Bone marrow (tissue), 2 donors: ENCODE measurements at places on chromosomes 12 and 14.

DNA sequence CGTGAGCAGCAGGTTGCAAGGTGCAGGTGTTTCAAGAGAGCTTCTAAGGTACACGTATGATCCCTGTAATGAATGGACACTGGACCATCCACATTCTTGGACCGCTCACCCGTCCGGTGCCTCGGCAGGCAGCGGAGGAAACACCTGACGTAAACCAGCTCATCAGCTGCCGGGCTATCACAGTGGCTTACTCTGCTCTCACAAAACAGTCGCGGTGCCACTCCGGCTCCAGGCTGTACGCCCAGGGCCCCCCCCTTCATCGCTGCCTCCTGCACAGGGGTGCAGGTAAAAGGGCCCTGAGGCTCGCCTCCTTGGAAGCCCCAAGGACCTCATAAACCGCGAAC lies 436 bp downstream of the VPS33A start:
- no peak for DNase-seq

- no peak for DNase-seq
These were observed 82.4 kb downstream of the PPP2R5E start for GRCh38 chr14:63460680-63461369.

- DNase-seq, result peak; percentile 56
These were observed 36.8 kb downstream of the FLVCR2 start for GRCh38 chr14:75615200-75615599.

- no peak for DNase-seq
These were observed 6.6 kb downstream of the IKBIP start for GRCh38 chr12:98638009-98638408.

DNA sequence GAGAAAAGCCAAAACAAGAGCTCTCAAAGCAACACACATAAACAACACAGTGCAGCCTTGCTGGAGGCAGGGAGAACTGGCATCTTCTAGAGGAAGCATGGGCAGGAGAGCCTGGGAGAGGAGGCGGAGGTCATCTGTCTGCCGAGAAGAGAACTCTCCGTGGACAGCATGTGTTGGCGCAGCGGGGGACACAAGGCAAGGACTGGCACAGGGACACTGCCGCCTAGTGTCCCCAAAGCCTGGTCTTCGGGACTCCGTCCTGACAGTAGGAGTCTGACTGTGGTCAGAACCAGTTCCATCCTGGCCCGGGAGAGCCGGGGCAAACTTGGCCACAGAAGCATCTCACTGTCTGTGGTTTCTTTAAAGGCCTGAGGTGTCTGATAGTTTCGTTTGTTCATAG lies 47.3 kb downstream of the KCNA1 start:
- DNase-seq, result no peak
